ENCODE measurements at places on chromosomes 2 and 18.

DNA sequence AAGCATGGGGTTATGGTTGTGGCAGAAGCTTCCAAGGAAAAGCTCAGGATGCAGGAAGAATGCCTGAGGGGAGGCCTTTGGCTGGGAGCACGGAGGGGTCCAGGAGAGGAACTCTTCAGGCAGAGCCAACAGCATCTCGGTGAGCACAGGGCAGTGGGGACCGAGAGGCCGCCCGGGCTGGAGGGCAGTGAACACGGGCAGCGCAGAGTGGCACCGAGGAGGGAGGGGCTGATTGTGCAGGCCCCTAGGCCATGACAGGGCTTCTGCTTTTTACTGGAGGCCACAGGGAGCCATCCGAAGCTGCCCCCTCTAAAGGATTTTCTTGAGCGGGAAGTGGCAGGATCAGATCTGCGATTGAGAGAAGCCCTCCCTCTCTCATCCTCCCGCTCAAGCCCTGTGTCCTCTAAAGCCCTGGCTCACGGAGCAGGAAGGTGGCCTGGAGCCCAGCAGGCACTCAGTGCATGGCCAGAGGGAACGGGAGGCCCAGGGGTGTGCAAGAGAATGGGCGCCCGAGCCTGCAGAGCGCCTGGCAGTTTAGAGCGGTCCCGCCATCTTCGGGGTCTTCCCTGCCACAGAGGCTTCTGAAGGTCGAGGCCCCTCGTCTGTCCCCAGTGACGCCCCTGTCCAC is 110.0 kb upstream of the STON1 start:
- DNase-seq = no peak

DNA sequence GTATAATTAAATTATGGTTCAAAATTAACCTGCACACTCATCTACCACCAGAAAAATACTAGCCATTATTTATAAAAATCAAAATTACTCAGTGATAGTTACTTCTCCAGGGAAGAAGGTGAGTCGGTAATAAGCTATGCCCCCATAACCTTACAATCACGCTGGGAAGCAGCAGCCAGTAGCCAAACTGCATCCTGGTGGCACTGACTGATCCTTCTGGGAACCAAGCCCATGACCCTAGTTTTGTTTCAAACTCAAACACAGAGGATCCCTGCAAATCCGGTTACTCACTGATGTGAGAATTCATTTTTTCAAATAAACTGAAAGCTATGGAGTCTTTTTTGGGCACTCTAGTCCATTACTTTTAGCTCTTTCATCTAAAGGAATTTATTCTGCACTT is 88.2 kb upstream of the VWC2L start:
- DNase-seq = no peak

- DNase-seq = peak; percentile 92
These were observed 71.2 kb downstream of the PLB1 start for GRCh38 chr2:28567061-28567471.

DNA sequence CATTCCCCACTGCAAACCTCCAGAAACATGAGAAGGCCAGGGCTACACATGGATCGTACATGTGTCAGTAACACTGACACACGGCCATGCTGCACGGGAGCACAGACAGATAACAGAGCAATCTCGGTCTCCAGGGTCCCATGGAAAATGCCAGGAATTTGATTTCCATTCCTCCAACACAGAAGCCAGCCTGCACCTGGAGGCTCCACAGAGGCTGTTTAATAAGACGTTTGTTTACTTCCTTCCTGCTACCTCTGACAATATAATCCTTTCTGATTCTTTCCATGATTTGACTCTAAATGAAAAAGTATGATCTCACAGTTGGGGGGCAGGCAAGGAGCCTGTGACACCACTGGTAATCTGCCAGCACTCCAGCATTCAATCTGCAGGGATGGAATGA is 210.9 kb upstream of the DDX18 start:
- peak; percentile 30 for DNase-seq

DNA sequence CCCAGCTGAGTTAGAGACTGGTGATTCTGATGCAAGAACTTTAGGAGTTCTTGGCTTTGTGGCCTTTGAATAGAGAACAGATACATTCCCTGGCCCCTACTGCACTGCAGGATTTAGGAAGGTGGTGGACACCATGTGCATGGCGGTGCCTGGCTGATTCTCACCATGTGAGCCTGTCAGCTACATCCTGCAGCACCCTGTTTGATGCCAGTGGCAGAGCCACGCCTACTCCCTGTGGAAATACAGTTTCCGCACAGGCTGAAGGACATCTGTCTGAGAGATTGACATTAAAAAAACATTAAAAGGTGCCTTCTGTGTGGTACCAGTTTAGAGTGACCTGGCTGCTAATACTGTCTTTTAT is 50.0 kb downstream of the KCNE4 start:
- no peak for DNase-seq

- no peak for DNase-seq
These were observed 452.5 kb downstream of the ZNF804A start for GRCh38 chr2:185050804-185051203.

DNA sequence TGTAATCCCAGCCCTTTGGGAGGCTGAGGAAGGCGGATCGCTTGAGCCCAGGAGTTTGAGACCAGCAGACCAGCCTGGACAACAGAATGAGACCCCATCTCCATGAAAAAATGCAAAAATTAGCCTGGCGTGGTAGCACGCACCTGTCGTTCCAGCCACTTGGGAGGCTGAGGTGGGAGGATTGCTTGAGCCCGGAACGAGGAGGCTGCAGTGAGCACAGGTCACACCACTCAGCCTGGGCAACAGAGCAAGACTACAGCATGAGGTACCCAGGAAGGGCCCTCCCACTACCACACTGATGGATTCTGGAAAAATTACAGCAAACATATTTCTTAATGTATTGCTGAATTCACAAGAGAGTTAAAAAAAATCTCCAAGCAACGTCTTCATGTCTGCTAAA is 56.3 kb upstream of the HPCAL1 start:
- no peak for DNase-seq

- no peak for DNase-seq
These were observed 107.8 kb downstream of the CTNNA2 start for GRCh38 chr2:79620679-79621078.

GRCh38 chr2:73892631-73893329 is at the start of gene ACTG2:
Gene ACTG2 (plus strand): TSS chr2:73893008. CDS start chr2:73901312, 8,304 bp downstream.
- no peak for DNase-seq

DNA sequence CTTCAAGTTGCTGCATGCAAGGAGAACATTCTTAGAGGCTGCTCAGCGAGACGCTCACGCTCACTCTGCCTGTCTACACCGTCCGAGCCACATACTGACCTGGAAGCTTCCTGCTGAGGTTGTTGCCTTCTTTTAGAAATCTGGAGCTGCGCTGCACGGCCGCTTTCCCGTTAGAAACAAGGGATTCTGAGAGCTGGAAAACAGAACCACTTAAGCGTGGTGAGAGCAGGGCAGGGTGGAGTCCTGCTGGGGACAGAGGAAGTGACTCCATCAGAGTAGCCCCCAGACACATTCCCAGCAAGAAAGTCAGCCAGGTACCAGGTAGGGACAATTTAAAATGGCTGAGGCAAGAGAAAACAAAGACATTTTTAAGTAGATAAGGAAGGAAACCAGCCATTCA is 135.2 kb downstream of the LAMA1 start:
- no peak for DNase-seq

GRCh38 chr2:105744909-105745853 is at the start of gene NCK2:
Gene NCK2 (plus strand): TSS chr2:105744912. CDS start chr2:105855064, 110,152 bp downstream.
- peak; percentile 17 for DNase-seq

DNA sequence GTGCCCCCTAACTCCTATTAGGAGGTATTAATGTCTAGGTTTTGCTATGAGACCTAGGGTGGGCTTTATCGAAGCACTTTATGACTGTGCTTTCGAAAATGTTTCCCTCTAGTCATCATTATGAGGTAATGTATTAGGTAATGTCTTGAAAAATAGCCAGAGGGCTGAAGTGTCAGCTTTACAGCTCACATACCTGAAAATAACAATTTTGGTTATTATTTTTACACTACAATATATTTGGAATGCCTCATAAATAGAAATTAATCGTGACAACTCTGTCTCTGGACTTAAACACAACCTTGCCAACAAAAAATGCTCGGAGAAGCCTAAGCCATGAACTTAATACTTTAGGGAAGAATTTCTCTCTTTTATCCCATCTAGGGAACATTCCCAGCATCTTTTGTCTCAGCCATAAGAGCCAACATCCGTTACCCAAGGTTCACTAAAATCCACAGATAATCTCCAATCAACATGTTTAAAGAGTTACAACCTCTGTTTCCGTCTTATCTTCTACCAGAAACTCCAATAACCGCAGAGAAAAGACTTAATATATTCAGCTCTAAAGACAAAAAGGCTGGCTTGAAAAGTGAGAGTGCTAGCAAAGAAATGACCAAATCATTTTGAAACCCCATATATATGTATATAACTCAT is 130.9 kb upstream of the RND3 start:
- no peak for DNase-seq

GRCh38 chr2:119112770-119113488 is 45.6 kb downstream of the C1QL2 start:
- no peak for DNase-seq

- DNase-seq = no peak
These were observed 171.8 kb downstream of the GBX2 start for GRCh38 chr2:235996419-235996818.

DNA sequence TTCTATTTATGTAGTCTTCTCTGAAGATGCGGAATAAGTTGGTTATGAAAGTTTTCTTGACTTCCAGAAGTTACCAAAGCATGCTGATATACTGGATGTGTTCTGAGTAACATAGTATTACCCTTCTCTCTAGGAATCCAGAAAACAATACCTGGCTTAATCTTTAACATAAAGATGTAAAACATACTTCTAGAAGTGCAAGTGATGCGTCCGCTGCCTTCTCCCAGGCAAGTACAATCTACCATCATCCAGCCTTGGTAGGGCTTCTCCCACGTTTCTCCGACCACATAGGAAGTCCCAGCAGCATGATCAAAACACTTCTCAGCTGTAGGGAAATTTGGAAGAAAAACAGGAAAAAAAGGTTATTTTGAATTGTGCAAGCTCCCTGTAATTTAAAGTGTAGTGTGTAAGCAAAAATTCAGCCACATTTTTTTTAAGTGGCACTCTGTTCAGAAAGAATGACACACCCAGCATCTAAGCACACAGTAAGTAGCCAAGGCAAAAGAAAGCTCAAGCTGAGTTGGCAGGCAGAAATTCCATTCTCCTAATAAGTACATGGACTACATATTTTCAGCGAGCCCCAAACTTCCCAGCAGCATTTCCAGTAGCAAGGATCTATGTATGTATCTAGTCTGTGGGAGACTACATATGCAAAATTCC is 5.2 kb downstream of the FN1 start:
- DNase-seq = no peak

- DNase-seq = no peak
These were observed 435 bp downstream of the RNF181 start for GRCh38 chr2:85596026-85596333.

DNA sequence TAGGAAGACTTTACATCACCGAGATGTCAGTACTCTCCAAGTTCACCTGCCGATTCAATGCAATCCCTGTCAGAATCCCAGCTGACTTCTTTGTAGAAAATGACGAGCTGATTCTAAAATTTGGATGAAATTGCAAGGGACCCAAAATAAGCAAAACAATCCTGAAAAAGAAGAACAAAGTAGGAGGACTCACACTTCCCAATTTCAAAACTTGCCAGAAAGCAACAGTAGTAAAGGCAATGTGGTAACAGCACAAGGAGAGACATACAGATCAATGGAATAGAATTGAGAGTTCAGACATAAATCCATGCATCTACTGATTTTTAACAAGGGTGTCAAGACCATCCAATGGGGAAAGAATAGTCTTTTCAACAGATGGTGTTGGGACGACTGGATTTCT is 52.2 kb downstream of the SMAD7 start:
- no peak for DNase-seq

- no peak for DNase-seq
These were observed 622.3 kb downstream of the ADCYAP1 start for GRCh38 chr18:1526991-1527390.
